A549 treated with GW870086 at 1 μM for 4 hours (cell line): ENCODE measurements at places on chromosomes 5 and 9. TPM values are rescaled to one million over a fixed set of nuclear protein-coding genes. Genes with fewer than 3 reads are reported as not detected.

Gene FIBCD1
- total RNA-seq = 11.5 to 18.2 TPM (median 15.7 TPM) in 5 replicates

Gene CDKN2B
- total RNA-seq = not detected in 5 replicates

Gene SLC1A1
- total RNA-seq = 0.79 to 1.5 TPM (median 1.3 TPM) in 5 replicates

Gene SOHLH1
- total RNA-seq = 0.10 TPM in 1 of 5 replicates, not detected in the others

Gene GABRA6
- not detected in 5 replicates for total RNA-seq

Gene IL4
- not detected in 5 replicates for total RNA-seq

Gene MEIKIN
- not detected in 5 replicates for total RNA-seq

Gene PROB1
- total RNA-seq = 0.17 to 0.31 TPM (median 0.25 TPM) in 5 replicates

Gene ELOVL7
- 8.3 to 12.8 TPM (median 10.0 TPM) in 5 replicates for total RNA-seq

Gene CCNI2
- 0.12 to 0.26 TPM (median 0.21 TPM) in 3 of 5 replicates, not detected in the others for total RNA-seq

Gene AGXT2
- total RNA-seq = not detected in 5 replicates

Gene CRB2
- total RNA-seq = 0.06 to 0.18 TPM (median 0.09 TPM) in 5 replicates

Gene GARIN3
- not detected in 5 replicates for total RNA-seq

Gene PCDHGB5
- 1.9 to 2.7 TPM (median 2.3 TPM) in 5 replicates for total RNA-seq

Gene TUSC1
- total RNA-seq = 4.3 to 7.1 TPM (median 6.2 TPM) in 5 replicates

Gene SARDH
- 0.05 to 0.14 TPM (median 0.06 TPM) in 3 of 5 replicates, not detected in the others for total RNA-seq

Gene PCDHA11
- total RNA-seq = 0.06 to 0.96 TPM (median 0.11 TPM) in 5 replicates

Gene CDH10
- total RNA-seq = 0.09 to 0.20 TPM (median 0.13 TPM) in 5 replicates

Gene PRLR
- total RNA-seq = 0.01 to 0.19 TPM (median 0.06 TPM) in 4 of 5 replicates, not detected in the other

Gene GPRIN1
- total RNA-seq = 6.9 to 9.5 TPM (median 8.6 TPM) in 5 replicates

Gene PAPPA
- 18.8 to 29.7 TPM (median 26.2 TPM) in 5 replicates for total RNA-seq

Gene PCDHAC1
- total RNA-seq = 2.4 to 3.3 TPM (median 3.0 TPM) in 5 replicates
